Activated CD4-positive, alpha-beta T cell treated with anti-CD3 and anti-CD28 coated beads, Interleukin-2, amount 10 ng/mL, durations not matched to agents 7 days and 5 days (primary cell): ENCODE measurements at places on chromosomes 3 and 15.

DNA sequence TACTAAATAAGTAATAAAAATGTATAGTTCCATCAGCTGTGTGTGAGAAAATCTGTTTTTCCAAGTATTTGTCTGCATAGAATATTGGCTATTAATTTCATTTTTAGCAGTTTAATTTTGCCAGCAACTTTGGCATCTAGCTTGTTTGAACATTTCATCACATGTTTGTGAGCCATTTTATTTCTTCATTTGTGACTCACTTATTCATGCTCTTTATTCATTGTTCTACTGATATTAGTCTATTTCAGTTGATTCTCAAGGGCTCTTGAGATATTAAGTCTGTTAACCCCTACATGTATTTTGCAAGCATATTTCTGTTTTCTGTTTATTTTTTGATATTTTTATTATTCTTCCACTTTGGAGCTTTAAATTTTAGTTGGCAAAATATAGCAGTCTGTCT is 74.0 kb upstream of the PHLDB2 start:
- no peak for DNase-seq

DNA sequence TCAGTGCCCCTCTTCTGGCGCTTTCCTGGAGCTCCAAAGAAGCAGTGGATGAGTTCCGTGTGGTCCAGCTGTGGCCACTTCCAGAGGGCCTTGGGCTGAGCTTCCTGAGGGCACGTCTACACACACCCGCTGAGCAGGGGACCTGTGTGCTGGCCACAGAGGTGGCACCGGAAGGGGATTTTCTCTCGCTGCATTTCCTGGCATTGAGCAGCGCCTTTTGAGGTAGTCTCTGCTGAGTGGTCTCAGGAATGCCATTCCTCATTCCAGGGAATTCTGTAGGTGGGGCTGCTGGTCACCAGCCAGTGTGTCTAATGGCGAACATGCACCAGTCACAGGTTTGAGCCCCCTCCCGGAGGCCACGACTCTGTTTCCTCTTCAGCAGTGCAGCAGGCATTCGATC is 48.1 kb downstream of the AMOTL2 start:
- no peak for DNase-seq

- no peak for DNase-seq
Observed at GRCh38 chr3:73685061-73685460, 60.3 kb upstream of the PDZRN3 start.

DNA sequence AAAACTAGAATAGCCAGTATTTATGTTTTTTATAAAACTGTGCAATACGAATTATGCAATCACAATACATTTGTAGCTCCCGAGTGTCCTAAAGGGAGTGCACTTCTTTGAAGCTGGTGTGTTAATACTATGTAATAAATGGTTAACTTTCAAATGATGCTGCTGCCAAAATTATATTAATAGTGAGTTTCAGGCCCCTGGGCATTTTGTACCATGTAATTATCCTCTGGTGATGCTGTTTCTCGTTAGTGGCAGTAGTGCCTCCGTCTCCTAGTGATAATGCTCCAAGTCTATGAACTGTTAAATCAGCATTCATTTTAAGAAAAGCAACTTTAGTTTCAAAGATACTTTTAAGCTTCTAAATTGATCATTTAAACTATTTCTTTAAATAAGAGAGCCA is 132.7 kb upstream of the BHLHE40 start:
- DNase-seq: no peak

GRCh38 chr3:194951931-194952582 is 266.4 kb downstream of the FAM43A start:
- no peak for DNase-seq

DNA sequence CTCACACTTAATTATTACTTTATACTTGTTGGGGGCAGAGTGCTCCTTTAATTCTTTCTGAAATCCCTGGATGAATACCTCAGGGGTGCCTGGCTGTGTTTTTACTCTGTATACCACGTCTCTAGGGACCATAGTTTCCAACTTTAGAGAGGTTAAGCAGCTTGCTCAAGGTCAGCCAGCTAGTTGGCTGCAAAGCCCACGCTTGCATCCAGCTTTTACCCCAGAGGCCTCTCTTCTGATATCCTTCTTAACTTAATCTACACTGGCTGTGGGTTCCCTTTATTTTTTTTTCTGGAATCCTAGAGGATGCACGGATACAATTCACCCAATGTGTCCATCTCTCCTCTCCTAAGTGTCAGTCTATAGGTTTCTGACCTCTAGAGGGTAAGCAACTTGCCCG is 1.4 kb downstream of the PDZRN3 start:
- no peak for DNase-seq

- DNase-seq: no peak
Observed at GRCh38 chr3:19363071-19363470, 214.8 kb downstream of the KCNH8 start.

DNA sequence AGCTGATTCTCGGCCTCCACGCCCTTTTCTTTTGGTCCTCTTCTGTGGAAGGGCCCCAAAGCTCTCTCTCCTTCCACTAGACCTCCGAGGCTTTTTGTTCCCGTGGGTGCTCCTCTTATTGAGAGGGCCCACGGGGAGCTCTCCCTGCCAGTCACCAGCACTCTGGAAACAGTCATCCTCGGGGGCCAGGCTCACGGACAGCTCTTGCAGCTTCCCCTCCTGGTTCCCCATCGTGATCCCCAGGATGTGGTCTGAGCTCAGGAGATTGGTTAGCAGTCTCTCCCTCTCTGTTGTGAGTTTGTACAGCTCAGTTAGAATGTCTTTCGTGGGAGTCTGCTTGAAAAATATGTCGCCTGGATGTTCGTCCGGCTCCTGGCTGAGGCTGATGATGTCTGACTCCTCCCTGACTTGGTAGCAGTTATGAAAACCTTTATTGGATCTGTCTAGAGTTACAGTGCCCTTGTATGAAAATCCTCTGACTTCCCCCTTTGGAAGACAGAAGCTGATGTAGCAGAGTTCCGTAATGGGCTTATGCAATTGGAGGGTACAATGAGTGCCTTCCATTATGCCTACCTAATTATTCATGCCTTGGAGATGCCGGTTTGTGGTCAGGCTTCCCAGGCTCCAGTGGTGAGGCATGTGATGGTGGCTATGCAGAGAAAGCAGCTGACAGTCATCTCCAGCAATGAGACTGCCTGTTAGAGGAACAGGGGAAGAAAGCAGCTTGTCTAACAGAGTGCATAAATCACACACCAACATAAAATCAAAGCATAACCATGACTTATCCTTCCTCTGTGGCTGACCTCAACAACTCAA is 40.0 kb downstream of the FMN1 start:
- DNase-seq: no peak

DNA sequence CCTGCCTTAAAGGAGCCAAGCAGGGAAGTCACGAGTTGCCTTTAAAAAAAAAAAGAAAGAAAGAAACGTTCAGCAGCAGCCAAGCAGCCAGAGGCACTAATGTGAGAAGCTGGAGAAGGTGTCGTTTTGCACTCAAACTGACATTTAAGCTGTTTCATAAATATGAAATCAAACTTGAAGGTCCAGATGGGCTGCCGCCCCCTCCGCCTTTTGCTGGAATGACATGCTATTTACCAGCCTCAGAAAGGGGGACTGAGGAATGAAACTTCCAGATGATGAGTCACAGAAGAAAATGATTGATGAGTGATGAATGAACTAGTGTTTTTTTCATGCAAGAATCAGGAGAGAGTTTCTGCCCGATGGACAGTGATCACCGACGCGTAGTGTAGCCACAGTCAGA is 396.8 kb downstream of the IGSF11 start:
- DNase-seq: no peak

- DNase-seq: no peak
Observed at GRCh38 chr3:108234387-108234957, 12.2 kb upstream of the IFT57 start.
